ENCODE measurements at places on chromosomes 4 and X.

DNA sequence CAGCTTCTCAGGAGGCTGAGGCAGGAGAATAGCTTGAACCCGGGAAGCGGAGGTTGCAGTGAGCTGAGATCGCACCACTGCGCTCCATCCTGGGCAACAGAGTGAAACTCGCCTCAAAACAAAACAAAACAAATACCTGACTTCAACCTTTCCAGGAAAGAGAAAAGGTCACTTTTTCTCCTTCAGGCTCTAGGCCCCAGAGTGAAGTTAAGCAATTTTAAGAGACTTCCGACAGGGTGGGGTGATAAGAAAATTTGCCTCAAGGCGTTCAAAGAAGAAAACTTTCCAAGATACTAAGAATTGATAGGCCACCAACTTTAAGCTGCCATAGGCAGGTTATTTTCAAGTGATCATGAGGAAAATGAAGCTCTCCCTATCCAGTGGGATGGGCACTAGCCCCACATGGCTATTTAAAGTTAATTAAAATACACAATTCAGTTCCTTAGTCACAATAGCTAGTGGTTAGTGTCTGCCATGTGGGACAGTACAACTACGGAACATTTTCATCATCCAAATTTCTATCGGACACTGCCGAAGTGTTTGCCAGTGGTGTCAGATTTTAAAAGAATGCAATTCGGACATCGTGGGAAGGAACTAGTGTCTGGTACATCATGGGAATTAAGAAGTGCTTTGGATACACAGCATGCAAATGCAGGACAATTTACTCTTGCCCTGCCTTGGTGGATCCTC, 33.0 kb downstream of the SMS start:
- no peak for DNase-seq

GRCh38 chr4:12633053-12633651, 851.0 kb downstream of the RAB28 start:
- peak; percentile 82 for DNase-seq

DNA sequence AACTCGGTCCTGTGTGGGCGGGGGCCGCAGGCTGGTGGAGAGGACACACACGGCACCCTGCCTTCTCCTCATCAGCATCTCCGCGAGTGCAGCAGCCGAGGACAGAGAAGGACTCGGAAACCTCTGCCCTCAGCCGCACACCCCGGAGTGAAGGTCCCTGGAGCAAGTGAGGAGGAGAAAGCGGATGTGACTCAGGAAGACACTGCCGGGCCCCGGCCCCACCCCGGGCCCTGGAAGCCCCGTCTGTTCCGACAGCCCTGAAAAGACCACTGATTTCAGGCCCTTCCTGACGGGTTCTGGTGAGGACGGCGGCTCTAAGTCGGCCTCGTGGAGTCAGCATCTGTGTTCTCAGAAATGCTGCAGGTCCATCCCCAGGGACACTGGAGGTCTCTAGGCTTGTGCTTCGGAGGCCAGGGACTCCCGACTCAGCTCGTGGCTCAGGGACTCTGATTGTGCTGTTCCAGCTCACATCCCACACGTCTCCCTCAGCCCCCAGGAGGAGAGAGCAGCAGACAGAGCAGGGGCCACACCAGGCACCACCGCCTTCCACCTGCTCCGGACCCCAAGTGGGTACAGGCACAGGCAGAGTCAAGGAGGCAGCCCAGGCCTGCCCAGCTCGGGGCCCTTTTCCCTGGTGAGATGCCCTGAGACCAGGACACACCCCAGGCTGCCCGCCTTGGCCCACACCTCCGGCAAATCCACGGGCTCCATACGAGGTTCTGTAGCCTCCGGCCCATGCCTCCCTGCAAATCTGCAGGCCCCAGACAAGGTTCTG, 134.5 kb upstream of the NKX1-1 start:
- DNase-seq = no peak

- peak; percentile 66 for DNase-seq
These were observed 202.6 kb upstream of the BCOR start for GRCh38 chrX:40300286-40300890.

DNA sequence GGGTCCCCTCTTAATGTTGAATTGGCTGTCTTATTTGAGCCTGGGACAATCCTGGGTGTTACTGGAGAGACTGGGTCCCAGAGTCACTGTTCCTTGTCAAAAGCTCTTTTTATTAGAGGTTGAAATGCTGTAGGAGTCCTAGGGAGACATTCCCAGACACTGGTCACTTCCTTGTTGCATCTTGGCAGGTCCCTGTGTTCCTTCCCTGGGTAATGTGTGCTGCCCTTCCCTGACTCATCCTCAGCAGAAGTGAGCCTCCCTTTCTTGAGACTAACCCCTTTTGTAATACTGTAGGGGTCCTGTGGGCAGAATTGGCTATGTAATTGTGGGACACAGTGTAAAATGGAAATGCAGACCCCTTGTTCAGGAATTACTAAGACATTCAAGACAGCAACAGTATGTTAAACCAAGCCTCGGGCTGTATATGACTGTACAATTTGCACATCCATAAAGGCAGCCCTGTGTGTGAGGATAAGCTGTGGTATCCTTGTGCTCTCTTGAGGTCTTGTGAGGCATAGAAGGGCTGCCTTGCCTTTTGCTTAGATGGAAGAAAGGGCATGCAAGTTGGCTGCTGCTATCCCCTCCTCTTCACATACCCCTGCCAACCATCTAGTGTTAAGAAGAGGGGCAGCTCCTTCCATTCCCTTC, 53.5 kb downstream of the DCLK2 start:
- no peak for DNase-seq

- DNase-seq = no peak
These were observed 1147.1 kb downstream of the STIM2 start for GRCh38 chr4:28007693-28008092.

DNA sequence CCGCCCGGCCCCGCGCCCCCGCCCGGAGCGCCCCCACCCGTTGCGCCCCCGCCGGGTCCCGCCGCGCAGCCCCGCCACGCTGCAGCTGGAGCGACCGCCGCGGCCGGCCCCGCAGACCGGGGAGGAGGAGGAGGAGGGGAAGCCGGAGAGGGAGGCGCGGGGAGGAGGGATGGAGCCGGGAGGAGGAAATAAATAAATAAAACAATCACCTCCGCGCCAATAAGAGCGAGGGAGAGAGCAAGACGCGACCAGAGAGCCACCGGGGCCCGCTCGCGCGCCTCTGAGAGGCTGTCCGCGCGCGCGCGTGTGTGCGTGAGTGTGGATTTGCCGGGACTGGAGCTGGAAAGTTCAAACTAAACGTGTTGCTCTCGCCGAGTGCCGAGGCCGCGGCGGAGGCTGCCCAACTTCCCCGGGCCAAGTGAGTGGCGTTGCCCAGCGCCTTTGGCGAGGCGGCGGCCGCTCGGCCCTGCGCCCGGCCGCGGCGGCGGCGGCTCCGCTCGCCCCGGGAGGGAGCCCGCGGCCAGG, 2184.4 kb upstream of the TENM3 start:
- no peak for DNase-seq

DNA sequence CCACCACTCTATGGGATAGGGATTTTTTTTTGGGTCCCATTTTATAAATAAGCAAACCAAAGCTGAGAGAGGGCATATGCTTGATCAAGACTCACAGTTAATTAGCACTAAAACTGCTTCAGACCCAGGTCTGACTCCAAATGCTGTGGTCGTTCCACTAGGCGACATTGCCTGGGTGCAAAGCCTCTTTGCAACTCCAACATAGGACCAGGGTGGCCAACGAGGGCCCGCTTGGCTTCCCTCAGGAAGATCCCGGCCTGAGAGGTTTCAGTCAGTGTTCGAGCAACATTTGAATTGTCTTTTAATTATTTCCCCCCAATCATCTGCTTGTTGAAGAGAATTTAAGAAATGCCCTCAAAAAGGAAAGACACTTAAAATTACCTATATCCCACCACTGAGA, 11.2 kb downstream of the PJA1 start:
- DNase-seq = no peak

DNA sequence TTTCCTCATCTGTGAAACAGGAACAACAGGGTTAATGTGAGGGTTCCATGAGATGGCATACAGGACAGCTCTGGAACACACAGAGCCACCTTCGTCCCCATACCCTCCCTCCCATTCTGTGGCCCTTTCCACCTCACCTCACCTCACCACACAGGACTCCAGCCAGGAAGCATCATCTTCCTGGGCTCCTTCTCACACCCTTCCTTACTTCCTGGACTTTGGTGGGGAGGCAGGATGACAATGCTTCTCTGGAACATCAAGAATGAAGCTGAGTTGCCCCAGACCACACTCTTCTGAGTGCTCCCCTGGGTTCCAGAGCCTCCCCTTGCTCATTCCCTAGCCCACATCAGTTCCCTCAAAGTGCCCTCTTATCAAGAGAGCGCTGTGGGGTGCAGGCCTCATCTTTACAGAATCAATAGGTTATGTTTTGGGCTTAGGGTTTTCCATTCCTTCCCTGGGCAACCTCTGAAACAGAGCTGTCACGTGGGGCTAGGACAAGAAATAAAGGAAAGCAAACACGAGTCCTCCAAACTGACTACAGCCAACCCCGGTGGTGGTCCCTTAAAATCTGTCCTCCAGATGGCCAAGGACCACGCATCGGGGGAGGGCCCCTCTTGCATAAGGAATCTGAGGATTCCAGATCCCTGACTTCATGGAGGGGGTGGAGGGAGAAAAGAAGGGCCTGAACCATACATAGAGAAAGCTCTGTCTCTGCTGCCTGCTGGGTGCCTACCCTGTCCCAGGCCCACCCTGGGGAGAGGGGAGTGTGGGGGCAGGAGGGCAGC, 74.4 kb upstream of the ATP6AP2 start:
- no peak for DNase-seq

- DNase-seq = no peak
These were observed 132.1 kb downstream of the SNCA start for GRCh38 chr4:89704651-89705395.

DNA sequence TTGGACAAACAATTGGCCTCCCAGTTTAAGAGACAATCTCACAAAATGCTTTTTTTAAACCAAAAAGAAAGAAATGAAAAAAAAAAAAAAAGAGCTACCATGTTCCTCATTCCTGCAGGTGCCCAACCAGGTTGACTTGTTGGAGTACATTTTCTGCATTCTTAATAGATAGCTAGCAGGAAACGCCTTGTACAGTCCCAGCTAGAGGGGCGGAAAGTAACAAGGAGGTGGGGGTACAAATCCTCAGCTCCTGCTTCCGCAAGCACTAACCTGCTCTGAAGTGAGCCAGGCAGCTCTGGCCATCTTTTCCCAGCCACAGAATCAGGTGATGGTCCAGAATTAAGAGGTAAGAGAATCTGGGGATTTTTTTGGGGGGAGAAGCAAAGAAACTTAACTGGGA, at the start of gene VGLL1:
VGLL1 (plus strand) TSS at position 265 of the 400 bp plus-strand sequence. CDS start 3,806 bp downstream, outside the sequence.
- no peak for DNase-seq
